ENCODE measurements at places on chromosomes 16 and 17.

DNA sequence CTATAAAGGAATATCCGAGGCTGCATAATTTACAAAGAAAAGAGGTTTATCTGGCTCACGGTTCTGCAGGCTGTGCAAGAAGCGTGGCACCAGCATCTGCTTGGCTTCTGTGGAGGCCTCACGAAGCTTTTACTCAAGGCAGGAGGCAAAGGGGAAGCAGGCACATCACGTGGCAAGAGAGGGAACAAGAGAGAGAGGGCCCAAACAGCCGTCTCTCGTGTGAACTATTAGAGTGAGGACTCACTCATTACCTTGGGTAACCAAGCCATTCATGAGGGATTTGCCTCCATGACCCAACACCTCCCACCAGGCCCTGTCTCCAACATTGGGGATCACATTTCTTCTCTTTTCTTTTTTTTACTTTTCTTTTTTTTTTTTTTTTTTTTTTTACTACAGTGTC lies 7.5 kb upstream of the ALKBH5 start:
- H3K4me3 ChIP-seq = no peak overlapping the region
- H3K27me3 ChIP-seq = no peaks in the 10 kb centered on the region
- no peak for DNase-seq
- H3K36me3 ChIP-seq = no peaks in the 10 kb centered on the region
- peaks cover 14% of the 10 kb centered on the region for H3K4me1 ChIP-seq
- no peak overlapping the region for H3K27ac ChIP-seq

DNA sequence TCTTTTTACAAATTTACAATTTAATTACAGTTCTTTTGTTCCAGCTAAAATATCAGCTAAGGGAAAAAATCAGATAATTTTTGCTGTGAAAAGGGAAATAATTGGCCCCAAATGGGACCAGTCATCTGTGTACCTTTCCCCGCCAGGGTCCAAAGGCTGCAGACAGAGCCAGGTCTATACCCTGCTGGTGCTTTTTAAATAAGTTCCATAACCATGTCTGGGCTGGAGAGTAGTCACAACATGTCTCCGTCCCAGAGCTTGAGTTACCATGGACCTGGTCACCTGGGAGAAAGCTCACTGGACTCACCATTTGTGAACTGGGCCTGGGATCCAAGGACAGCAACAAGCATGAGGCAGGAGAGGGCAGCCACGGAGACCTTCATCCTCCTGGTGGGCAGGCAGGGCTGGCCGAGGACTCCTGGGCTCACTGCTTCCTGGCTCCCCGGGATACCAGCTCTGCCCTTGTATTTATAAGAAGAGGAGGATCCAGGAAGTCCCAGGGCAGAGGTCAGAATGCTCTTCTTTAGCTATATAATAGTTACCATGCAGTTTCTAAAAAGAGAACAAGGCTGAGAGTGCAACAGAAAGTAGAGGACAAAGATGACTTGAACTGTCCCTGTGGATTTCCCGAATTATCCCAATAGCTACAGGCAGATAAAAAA lies at the start of gene CCL15:
TSS of gene CCL15 (minus strand) at position 444 of the 662 bp plus-strand sequence. CDS start at position 383, 61 bp downstream.
- H3K4me3 ChIP-seq = no peak within 1 kb of the TSS
- H3K4me1 ChIP-seq = peaks cover 8% of the 10 kb centered on the region
- H3K36me3 ChIP-seq = no peaks in the 10 kb centered on the region
- H3K27me3 ChIP-seq = peaks cover 10% of the 10 kb centered on the region

GRCh38 chr16:66983033-66983432 lies 5.4 kb upstream of the CES4A start:
- H3K27me3 ChIP-seq = peaks cover 5% of the 10 kb centered on the region
- H3K4me1 ChIP-seq = peaks cover 49% of the 10 kb centered on the region
- no peak for DNase-seq

GRCh38 chr17:37743875-37744632 lies 805 bp downstream of the HNF1B start:
- peaks cover 93% of the 10 kb centered on the region for H3K27me3 ChIP-seq
- peak; percentile 24 for DNase-seq
- H3K4me3 ChIP-seq = peak overlapping the region; percentile 71

GRCh38 chr16:30083216-30084055 lies 7.6 kb downstream of the PPP4C start:
- peaks cover 29% of the 10 kb centered on the region for H3K36me3 ChIP-seq
- peaks cover 8% of the 10 kb centered on the region for H3K4me1 ChIP-seq
- no peak overlapping the region for H3K4me3 ChIP-seq
- DNase-seq = no peak
